CD4-positive, alpha-beta T cell treated with Interleukin-6 at 100 ng/mL for 8 hours (primary cell): ENCODE measurements at places on chromosomes 5 and 9.

DNA sequence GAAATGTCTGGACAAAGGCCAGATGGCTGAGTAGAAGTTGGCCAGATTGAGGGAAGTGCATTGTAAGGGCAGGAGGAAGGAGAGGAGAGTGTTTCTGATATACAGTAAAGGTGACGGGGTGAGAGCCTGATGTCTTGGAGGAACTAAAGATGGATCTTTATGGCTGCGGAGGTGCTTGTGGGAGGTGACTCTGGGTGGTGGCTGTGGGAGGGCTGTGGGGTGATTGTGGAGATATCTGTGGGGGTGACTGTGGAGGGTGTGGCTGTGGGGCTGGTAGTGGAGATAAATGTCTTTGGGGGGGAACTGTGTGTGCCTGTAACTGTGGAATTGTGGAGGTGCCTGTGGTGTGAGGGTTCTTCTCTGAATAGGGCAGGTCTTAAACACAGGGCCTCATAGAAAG lies 121.4 kb downstream of the CMYA5 start:
- no peak for DNase-seq

- DNase-seq: no peak
Measured at GRCh38 chr5:149288436-149288835, 16.8 kb downstream of the AFAP1L1 start.

DNA sequence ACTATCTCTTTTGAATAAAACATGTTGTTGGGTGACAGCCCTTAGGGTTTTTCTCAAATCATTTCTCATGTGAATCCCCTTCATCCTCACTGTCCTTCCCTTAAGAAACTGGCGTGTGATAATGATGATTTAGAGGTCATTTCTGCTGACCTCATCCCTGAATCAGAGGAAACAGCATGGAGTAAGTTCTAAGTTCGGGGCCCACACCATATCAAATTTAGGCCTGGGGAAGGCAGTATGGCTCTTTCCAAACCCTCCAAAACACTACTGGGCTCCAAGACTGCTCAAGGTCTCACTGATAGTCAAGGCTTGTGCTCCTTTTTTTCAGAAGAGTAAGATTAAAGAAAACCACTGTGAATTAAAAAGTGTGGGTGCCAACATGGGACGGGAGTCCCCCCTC lies 872 bp upstream of the SMIM3 start:
- DNase-seq: no peak

DNA sequence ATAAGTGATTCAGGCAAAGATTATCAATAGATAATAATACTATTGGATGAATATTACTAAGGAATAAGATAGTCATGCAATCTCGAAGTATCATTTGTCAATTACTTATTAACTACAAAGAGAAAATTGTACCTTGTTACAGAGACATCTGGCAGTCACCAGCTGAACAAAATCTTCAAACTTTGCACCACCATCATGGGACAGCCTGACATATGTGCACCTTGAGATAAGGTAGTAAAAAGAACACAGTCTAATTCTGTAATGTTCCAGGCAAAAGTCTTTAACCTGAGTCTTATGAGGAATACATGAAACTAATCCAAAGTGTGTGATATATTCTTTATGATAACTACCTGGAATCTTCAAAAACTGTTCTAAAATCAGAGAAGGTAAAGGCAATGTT lies 423.0 kb upstream of the ZNF608 start:
- DNase-seq: no peak

DNA sequence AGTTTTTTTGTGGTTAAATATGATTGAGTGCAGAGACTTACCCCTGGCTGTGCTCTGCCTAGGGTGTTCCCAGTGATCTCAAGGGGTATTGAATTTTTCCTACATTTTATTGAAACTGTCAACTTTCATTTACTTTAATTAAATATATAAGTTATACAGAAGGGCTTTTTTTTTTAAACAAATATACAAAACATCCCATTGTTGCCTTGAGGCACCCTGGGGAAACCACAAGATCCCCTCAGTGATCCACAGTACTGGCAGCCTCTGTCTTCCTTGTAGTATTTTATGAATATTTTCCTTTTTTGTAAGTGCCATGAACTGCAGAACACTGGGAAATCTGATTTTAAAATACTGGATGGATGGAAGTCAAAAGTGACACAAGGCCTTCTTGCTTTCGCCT lies 123.7 kb downstream of the TLE1 start:
- DNase-seq: no peak

GRCh38 chr5:171342362-171343111 lies 33.5 kb downstream of the TLX3 start:
- no peak for DNase-seq

GRCh38 chr5:83055166-83055565 lies 22.0 kb downstream of the TMEM167A start:
- no peak for DNase-seq

- DNase-seq: no peak
Measured at GRCh38 chr5:64570395-64570996, 64.7 kb downstream of the RGS7BP start.

- peak; percentile 48 for DNase-seq
Measured at GRCh38 chr9:131407717-131408195, 13.9 kb downstream of the PRRC2B start.

DNA sequence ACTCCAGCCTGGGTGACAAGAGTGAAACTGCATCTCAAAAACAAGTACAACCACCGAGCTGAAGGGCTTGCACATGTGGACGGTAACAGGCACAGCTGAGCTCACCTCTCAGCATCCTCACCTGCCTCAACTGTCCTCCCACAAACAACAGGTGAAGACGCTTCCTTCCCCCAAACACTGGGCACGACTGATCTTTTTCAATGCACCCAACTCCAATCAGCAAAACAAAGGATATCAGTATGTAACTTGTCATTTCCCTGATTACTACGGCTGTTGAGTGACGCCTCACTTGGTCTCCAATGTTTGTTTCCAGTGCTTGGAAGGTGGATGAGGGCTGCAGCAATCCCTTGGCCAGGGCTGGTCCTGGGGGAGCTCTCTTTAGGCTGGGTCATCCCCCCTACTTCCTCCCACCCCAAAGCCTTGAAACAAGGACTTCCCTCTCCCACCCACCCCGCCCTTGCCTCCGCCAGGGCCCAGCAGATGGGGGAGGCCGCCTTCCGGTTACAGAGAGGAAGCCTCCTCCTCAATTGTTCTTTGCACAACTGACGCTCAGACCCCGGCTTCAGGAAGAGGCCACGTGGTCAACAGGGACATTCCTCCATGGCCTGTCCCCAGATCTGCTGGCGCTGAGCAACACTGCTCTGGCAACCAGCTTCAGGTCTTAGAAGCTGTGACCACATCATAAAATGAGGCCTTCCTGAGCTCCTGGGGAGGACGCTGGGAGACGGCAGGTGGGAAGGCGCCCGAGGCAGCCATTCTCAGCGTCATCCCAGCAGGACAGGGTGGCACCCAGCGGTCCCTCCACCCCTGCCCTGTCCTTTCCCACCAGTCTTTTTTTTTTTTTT lies 5.9 kb downstream of the FAM78A start:
- DNase-seq: peak; percentile 57

GRCh38 chr9:3125602-3126405 lies 281.9 kb upstream of the PUM3 start:
- DNase-seq: no peak

- no peak for DNase-seq
Measured at GRCh38 chr5:109076741-109077140, 329.0 kb downstream of the FER start.

DNA sequence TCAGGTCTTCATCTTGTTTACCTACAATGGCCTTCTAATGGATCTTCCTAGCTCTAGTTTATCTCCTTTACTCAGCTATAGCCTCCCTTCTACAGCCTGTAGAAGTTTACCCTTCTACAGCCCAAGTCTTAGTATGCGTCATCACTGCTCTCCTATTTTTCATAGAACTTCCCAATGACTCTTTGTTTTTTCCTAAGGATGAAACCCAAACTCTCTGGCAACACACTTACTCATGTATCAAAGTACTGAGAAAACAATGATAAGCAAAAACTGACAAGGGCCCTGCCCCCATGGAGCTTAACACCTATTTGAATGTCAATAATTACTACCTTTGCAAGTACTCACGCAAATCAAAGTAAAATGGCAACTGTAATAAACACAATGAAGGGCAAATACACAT lies 33.7 kb downstream of the LEAP2 start:
- no peak for DNase-seq

- DNase-seq: no peak
Measured at GRCh38 chr9:121703014-121703734, 51.7 kb downstream of the DAB2IP start.

- no peak for DNase-seq
Measured at GRCh38 chr5:20570486-20570885, 582.5 kb upstream of the CDH18 start.

DNA sequence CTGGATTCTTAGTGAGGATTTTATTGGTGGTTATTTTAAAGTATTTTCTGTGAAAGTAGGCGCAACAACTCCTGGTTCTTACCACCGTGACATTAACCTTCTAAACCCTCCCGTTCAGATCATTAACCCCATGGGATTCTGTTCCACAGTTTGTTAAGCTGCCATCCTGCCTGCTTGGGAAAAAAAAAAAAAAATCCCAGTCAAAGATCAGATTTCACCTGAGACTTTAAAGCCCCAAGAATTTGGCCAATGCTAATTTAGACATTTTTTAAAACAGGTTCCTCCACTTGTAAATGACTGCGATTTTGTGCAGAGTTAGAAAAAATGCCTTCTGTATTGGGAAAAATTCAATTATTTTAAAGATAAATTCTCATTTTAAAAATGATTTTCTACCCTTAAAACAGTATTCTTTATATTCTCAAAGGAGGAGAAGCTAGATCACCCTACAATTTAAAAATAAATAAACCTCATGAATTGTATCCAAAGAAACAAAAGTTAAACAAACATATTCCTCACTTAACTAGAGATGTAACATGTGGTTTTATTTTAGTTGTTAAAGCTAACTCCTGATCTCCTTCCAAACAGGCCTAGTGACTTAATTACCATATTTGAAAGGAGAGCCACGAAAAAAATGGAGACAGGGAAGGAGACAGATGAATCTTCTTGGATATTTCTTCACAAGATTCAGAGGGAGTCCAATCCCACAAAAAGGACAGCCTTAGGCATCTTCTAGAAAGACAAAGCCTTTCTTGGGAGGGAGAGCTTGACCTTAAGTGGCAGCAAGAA lies 93.1 kb upstream of the IFNK start:
- no peak for DNase-seq

GRCh38 chr5:141762790-141763368 lies 80.8 kb upstream of the ARAP3 start:
- DNase-seq: no peak

GRCh38 chr5:53059281-53059680 lies 50.3 kb downstream of the MOCS2 start:
- no peak for DNase-seq

DNA sequence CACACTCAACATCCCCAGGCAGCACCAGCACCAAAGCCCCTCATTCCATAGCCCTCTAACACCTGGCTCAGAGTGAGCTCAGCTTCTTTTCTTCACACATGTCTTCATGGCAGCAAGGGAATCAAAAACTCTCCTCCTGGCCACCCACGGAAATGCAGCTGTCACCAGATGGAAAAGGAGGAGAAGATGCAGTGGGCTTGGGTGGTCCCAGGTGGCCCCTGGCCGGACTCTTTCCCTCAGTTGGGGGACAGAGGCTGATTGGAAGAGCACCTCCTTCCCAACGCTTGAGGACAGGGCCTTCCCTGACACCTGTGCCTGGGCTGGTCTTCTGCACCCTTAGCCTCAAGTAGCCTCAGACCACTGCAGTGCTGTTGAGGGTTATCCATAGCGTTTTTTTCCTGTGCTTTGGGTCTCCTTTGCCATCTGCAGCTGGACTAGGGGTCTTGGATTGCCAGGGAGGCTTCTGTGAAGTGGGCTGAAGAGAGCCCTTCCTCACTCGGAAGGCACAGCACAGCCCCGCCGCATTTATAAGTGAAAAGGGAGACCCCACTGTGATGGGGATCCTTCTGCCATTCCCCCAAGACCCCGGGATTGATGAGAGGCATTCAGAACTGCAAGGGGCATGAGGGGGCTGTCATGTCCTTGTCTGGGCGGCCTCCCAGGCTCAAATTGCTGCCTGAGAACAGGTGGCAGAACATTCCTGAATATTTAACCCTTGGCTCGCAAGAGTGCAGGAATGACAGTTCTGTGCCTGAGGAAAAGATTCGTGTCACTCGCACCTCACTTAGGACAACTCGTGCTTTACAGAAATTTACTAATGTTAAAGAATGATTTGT lies 200.0 kb downstream of the AUH start:
- no peak for DNase-seq

- DNase-seq: no peak
Measured at GRCh38 chr5:68529581-68529980, 314.0 kb downstream of the PIK3R1 start.

GRCh38 chr5:13919087-13919486 lies 25.4 kb downstream of the DNAH5 start:
- DNase-seq: no peak

DNA sequence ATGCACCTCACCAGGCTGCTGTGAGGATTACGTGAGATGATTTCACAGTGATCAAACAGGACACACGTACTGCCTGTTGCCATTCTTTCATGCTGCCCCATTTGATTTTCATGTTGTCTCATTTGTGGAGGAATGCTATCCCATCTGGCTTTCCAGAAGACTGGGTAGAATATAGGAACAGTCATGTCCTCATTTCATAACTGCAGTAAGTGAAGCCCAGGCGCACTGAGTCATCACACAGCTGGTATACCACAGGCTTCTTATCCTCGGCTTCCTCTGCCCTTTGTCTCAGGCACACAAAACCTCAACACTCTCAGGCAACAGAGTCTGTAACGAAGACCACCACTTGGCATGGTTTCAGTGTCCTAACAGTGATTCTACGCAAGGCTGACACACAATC lies 62.3 kb downstream of the LHFPL2 start:
- DNase-seq: no peak

DNA sequence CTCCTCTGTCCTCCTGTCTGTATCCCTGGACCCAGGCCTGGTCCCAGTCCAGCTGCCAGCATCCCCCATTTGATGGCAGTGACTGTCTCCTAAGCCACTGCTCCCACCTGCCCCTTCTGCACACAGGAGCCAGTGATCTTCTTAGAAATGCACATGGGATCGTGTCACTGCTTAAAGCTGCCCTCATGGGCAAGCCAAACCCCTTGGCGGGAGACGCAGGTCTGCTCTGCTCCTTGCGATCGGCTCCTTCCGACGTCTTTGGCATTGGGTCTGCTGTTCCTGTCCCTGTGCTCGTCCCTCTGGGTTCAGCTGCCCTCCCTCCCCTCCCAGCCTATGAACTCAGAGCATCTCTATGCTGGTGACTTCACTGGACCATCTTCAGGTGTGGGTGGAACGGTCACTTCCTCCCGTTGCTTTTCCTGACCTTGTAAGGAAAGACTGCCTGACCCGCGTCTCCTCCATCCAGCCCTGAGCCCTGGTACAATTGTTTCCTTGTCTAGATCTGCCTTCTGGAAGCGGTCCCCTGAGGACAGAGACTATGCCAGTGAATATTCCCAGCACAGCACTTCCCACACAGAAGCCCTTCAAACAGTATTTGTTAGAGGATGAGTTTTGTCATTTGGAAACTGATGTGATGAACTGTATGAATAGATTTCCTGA lies 116.5 kb downstream of the ZNF354C start:
- DNase-seq: no peak
